NCI-H2081 (cell line): ENCODE measurements at places on chromosomes 4 and X.

DNA sequence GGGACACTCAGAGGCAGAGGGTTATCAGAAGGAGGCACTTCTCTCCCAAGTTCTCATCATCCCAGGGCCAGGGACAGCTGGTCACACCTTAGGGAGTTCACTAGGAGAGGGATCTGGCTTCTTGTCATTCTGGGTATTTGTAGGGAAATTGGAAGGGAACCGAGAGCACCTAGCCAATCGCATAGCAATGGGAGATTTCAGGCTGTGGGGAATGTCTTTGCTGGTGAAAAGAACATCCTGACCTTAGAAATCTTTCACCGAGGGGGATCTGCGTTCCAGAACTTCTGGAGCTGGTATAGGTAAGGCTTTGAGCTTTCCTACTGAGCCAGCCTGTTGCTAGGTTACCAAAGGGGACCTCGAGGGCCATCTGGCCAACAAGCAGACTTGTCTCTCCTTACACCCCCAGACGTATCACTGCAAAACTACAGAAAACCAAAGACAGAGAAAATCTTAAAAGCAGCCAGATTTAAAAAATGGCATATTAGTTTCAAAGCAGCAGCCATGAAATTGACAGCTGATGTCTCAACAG lies 6.8 kb downstream of the HTT-AS start:
- DNase-seq, result no peak

- no peak for DNase-seq
Observed at GRCh38 chr4:98720871-98721480, 62.6 kb upstream of the TSPAN5 start.

- DNase-seq, result no peak
Observed at GRCh38 chr4:156946516-156947424, 24.8 kb downstream of the PDGFC start.

- DNase-seq, result no peak
Observed at GRCh38 chrX:19121898-19122640, at the start of gene ADGRG2. Gene ADGRG2, minus strand, starts transcription at chrX:19122468. Its CDS starts 53,634 bp downstream, at chrX:19068834.

GRCh38 chrX:153968754-153969124 lies 2.9 kb downstream of the HCFC1 start:
- no peak for DNase-seq
